ENCODE measurements at places on chromosomes 7 and 10.

DNA sequence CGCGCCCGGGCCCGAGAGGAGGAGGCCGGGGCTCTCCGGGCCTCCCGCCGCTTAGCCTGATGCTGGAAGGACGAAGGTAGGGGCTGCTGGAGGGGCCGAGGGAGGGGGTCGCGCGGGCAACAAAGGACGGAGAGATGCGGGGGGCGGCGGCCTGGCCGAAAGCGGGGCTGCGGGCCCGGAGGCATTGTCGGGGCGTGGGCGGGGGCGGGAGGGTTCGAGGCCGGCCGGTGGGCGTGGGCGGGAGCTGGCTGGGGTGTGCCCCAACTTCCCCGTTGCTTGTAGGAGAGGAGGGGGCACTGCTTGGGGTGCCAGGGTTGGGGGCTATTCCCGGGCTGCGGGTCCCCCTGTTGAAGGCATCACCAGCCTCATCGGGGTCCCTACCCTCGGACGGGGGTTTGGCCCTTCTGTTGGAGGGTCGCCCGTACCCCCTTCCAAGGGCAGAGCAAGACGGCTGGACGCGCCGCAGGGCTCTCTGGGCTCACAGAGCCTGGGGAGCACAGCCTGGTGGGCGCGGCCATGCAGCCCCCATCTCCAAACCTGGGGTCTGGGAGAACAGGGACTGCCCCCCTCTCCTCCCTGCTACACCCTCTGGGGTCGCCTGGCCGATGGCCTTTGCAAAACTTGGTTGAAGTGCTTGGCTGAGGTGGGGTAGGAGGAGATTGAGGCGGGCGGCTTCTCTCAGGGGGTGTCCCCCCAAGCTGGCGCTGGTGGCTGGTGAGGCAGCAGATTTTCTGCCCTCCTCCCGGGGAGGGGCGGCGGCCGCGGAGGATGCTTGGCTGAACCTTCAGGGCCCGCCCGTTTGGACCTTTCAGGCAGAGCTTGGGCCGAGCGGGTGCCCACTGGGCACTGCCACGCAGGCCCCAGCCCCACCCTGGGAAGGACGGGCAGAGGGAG lies 699 bp downstream of the CLIP2 start:
- DNase-seq = peak; percentile 32

- DNase-seq = no peak
These were observed 743 bp upstream of the PYROXD2 start for GRCh38 chr10:98415731-98416119.

- no peak for DNase-seq
These were observed 758 bp downstream of the DPCD start for GRCh38 chr10:101588879-101589278.

GRCh38 chr7:15604166-15604565 lies 42.4 kb upstream of the AGMO start:
- no peak for DNase-seq

GRCh38 chr10:86391236-86391840 lies 24.7 kb upstream of the GRID1 start:
- DNase-seq = no peak

- no peak for DNase-seq
These were observed 201.3 kb upstream of the CDCA7L start for GRCh38 chr7:22146961-22147512.

DNA sequence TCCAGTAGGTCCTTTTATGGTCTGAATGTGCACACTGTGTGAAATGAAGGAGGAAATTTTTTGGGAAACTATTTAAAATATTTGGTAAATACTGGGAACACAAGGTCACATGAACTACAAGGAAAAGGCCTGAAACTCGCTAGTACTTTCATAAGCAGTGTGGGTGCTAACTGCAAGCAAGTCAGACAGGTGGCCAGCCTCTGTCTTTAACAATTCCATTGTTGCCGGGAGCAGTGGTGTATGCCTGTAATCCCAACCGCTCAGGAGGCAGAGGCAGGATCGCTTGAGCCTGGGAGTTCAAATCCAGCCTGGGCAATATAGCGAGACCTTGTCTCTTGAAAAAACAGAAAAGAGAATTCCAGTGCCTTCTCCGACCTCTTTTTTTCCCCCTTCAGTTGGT lies 37.5 kb downstream of the SMURF1 start:
- DNase-seq = no peak

GRCh38 chr7:17342756-17343155 lies 44.3 kb downstream of the AHR start:
- no peak for DNase-seq

DNA sequence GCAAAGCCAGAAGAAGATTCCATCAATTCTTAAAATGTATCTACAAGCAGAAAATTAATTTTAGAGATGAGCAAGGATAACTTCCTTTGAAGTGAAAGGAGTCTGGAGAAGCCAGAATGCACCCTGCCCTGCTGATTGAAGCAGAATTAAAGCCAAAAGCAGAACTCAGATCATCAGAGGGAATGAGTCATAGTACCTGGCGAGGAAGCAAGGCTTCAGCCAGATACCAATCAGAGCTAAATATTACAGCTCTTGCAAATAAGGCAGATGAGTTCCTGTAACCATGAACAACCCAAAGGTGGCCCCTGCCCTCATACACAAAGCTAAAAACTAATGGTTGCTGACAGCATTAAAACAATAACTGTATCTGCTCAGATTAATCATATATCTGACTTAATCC lies 10.4 kb downstream of the HTR7 start:
- DNase-seq = no peak

DNA sequence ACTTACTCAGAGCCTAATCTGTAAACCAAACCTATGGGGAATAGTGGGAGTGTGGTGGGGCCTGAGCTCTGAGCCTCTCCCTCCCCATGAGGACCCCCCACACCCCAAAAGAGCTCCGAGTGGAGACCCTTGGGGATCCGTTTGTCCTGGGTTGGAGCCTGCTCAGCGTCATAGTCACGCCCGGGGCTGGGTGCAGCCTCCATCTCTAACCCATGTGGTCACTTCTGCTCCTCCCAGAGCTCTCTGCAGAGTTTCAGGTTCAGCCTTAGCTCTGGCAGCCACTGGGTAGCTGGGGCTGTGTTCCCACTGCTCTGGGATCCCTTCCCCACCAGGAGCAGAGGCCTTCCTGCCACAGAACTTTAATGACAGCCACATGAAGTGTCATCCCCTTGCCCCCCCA lies 25.9 kb downstream of the PFKFB3 start:
- DNase-seq = no peak

- DNase-seq = no peak
These were observed 552.2 kb upstream of the ANKRD30A start for GRCh38 chr10:36573246-36573645.

GRCh38 chr7:1372671-1373379 lies 86.4 kb downstream of the MICALL2 start:
- DNase-seq = no peak

DNA sequence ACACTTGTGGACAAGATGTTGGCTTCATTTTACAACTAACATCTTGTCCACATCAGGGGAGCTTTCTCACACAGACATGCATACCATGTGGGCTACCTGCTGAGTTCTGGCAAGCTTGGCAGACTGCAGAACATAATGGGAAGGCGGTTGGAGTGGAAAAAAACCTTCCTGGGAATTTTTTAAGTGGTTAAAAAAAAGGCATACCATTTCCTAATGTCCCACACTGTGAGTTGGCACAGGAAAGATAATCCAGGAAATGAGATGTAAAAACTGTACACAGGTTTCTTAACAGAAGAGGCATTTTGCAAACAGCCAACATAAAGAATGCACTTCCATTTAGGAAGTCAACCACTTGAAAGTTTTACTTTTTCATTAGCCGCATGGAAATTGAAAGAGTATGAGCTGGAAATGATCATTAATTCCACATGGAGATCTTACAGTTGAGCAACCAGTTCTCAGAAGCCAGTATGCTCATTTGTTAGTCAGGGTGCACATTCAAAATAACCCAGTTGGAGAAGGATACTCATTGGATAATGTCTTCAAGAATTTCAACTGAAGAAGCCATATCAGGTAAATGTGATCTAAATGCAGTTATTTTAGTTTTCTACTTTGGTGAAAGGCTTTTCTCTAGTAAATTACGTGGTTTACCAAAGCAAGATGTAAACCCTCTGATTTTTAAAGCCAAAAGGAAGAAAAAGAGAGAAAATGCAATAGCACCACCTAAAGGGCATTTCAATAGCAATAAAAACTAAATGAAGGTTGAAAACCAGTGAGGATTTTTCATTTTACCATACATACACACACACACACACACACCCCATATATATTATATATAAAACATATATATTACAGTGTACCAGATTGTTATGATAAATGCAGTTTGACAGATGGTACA lies 194.0 kb downstream of the TAX1BP1 start:
- DNase-seq = no peak

DNA sequence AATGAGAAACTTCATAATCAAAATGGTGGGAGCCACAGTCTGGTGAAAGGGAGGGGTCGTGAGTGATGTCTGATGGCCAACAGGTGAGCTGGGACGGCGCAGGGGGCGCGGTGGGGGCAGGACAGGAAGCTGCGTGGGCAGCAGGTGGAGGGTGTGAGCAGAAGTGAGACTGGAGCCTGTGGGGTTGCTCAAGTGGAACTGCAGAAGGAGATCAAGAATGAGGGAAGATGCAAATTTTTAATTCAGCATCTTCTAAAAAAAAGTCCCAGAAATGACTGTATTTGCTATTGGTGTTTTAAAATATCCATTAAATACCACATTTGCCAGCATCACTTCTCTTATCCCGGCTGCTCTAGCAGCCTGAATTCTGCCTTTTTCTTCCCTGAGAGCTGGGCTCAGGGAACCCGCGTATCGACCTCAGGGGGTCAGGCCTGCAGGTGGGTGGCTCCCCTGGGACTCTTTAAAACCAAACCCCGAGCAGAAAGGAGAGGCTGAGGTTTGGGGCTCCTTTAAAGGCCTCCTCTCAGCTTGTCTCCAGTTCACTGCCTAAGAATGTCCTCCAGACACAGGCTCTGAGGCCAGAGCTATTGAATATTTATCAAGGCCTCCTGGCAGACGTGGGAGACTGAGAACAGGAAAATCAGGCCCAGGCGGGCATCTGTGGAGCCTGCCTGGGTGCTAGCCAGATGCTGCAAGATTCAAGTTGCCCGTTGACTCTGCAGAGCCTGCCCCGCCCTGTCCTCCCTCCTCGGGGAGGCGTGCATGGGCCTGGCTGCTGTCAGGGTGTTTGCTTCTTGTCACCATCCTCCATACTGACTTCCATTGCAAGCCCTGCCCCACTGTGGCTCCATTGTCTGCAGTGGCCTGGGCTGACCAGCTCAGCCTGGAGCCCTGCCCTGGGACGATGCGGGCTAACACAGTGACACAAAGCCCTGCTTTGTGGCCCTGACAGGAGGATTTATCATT lies 53.9 kb downstream of the SYPL1 start:
- no peak for DNase-seq

DNA sequence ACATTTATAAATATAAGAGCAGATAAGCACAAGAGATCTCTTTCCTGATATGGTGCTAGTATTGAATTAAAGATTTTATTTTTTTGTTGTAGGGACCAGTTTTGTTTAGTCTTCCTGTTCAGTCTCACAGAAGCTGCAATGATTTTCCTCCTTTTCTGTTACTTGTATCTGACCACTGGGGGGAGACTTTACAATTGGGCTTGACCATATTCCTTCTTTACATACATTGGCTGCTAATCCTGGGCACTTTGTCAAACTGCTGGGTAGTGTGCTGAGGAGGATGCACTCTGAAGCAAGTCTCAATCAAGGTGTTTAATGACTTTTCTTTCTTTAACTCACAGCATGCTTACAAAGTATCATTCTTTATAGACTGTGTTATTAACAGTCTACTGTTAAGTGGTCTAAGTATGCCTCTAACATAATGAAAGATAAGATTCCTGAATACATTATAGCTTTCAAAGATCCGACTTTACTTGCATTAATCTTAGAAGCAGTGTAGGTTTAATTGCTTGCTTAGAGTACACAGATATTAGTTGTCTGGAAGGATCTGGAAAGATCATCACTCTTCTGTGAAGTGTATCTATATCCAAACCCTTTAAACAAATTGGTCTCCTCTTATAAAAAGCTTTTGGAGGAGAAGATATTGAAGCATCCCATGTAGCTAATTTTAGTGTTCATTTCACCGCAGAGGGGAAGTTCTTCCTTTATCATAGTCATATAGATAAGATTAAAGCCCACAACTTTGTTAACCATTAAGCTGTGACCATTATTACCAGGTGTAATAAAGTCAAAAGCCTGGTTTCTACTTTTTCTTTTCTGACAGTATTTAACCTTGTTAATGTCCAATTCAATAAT lies 3.1 kb downstream of the PALS2 start:
- DNase-seq = no peak

- no peak for DNase-seq
These were observed 9.8 kb upstream of the KNDC1 start for GRCh38 chr10:133150226-133150625.

GRCh38 chr7:82317257-82317721 lies 126.3 kb downstream of the CACNA2D1 start:
- no peak for DNase-seq

DNA sequence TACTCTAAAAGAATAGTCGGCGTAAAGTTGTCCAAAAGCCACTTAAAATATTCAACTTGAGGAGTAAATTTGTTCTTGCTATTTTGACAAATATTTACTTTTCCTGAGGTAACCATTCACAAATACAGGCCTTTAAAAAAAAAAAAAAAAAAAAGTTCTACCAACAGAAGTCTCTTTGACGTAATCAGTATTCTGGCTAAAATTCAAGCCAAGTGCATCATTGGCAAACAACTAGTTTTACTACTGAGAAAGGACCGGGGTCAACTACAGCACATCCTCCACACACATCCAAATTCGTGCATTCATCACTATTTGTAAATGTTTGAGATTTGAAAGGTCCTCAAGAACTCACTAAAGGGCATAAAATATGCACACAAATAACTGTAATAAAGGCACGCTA lies 2.0 kb downstream of the OAT start:
- no peak for DNase-seq

GRCh38 chr7:27364344-27364758 lies 121.7 kb downstream of the EVX1 start:
- no peak for DNase-seq

GRCh38 chr10:45461034-45461433 lies 87.0 kb downstream of the ALOX5 start:
- no peak for DNase-seq

- DNase-seq = no peak
These were observed 676.4 kb upstream of the ANKRD30A start for GRCh38 chr10:36448760-36449691.

- no peak for DNase-seq
These were observed 113.4 kb upstream of the GPR141 start for GRCh38 chr7:37570145-37570544.

DNA sequence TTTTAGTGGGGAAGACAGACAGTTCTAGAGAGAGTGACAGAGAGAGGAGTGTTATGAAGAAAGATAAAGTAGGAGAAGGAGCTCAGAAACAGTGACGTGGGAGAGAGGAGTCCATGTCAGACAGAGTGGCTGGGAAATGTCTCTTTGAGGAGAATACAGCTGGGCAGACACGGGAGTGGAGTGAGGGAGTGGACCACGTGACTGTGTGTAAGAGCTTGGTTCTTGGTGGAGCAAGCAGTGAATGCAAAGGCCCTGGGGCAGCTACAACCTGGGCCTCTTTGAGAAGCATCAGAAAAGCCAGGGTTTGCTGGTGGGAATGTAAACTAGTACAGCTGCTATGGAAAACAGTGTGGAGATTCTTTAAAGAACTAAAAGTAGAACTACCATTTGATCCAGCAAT lies 11.9 kb upstream of the PLEKHS1 start:
- DNase-seq = no peak

- DNase-seq = no peak
These were observed 58.3 kb upstream of the EGFR start for GRCh38 chr7:54960517-54960916.

Data from stimulated activated CD4-positive, alpha-beta T cell treated with anti-CD3 and anti-CD28 coated beads, Interleukin-4, amount 100 ng/mL, for 1 hour (primary cell).